ENCODE measurements at places on chromosomes 2 and 18.

DNA sequence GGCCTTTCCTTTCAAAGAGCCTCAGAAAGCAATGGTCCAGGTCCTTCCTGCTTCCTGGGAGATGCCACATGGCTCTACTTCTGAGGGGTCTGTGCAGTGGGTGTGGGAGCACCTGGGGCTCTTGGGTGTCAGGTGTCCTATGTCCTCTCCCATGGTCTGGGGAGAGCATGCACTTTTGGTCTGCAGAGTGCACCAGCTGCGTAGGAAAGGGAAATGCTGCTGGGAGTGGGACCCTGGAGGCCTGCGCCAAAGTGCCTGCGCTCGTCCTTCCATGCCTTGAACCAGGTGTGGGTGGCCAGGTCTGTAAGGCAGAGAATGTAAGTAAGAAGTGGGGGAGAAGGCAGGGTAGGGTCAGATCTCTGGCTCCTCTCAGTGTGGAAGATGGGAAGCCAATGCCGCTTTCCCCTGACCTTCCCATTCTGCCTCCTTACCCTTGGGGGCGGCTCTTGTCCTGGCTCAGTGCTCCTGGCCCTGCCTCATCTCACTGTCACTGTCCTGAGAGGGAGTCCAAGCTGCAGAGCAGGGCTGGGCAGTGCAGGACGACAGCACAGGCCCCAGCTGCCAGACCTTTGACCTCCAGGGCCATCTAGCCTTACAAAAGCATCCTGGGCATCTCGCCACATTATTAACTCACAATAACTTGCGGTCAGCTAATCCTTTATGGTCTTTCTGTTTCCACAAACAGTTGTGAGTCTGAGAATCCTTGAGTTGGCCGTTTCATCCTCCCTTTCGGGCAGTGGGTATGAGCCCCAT, 6.6 kb upstream of the PROM2 start:
- no peak for DNase-seq

DNA sequence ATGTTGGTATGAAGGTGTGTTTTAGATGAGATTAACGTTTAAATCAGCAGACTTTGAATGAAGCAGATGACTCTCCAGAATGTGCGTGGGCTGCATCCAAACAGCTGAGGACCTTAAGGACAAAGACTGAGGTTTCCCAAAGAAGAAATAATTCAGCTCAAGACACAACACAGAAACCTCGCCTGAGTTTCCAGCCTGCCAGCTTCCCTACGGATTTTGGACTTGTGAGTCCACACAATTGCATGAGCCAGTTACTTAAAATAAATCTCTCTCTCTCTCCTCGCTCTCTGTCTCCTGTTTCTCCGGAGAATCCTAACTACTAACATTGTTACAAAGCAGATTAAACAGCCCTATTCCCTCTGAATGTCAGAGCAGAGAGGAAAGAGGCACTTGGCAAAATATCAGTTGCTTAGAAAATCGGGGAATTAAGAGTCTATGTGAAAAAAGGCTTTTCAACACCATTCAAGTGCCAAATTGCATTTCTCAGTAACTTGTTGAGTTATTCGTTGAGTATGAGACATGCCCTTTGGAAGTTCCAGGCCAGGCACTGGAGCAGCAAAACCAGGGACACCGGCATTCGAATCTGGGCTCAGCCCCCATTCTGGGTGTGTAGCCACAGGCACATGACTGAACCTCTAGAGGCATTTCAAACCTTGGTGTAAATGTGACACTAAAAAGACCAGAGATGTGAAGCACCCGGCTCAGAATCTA, 174.6 kb upstream of the PID1 start:
- DNase-seq = no peak

DNA sequence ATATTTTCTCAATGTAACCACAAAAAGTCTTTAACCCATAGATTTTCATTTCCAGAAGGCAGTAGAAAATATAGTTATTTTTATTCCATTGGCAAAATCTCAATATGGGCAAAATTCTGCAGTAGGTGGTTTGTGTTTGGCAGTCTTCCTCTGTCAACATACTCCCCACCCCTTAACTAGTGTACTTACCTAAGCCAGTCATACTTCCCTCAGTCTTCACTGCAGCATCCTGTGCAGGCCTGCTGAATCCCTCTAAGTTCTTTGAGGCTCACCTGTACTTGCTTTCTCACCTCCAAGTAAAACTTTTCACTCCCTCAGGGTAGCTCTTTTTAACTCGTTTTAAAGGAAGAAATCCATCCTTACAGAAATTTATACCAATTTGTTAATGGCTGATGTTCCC, 6.8 kb downstream of the CARF start:
- DNase-seq = no peak

GRCh38 chr18:6547476-6547875, 132.8 kb upstream of the L3MBTL4 start:
- DNase-seq = no peak

DNA sequence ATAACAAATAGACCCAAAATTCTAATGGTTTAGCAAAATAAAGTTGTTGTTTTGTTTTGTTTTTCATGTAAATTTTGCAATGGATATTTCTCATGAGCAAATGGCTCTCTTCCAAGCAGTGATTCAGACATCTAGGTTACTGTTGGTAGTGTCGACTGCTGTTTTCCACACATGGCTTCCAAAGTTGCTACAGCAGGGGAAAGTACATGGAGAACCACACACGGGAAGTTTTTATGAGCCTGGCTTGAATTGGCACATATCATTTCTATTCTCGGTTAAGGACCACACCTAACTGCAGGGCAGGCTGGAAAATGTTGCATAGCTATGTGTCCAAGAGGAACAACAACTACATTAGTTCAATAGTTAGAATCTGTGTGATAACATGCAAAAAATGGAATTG, 262.1 kb downstream of the GALNT13 start:
- no peak for DNase-seq

DNA sequence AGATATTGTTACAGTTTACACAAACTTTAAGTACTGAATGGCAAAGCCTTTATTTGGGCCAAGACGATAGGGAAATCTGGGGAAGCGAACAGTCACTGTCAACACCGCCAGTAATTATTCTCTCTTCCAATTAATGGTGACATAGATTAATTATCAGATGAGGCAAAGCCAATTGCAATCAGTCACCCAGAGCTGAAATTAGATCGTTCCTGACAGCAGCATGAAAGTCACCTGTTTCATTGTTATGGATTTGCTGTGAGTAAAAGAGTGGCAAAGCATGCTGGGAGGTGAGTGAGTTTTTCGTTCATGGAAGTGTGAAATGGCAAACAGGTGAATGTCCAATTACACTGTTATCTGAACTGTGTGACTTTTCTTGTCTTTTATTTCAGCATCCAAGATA, 164.8 kb upstream of the KLHL14 start:
- no peak for DNase-seq

DNA sequence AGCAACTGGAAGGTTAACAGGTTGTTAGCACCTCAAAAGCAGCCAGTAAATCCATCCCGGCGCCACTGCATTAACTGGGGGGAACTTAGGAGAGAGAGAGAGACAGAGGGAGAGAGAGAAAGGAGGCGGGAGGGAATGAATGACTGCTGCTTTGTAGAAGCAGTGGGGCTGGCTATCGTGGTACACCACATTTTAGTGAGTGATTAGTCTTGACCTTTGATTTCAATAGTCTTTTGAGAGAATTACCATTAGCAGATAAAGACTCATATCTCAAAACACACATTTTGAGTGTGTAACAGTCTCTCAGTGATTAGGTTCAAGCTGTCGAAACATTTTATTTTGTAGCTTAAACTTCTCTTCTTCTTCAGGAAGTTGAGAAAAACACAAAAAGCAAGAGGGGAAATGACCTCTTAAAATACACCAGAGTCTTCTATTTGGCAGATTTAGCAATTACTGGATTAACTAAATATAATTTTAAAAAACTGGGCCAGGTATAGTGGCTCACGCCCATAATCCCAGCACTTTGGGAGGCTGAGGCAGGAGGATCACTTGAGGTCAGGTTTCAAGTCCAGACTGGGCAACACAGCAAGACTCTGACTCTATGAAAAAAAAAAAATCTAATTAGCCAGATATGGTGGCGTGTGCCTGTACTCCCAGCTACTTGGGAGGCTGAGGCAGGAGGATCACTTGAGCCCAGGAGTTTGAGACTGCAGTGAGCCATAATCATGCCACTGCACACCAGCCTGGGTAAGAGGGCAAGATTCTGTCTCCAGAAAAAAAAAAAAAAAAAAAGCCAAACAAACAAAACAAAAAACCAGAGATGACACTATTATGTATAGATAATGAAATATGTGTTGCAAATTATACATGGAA, 22.0 kb upstream of the PNO1 start:
- DNase-seq = no peak

- no peak for DNase-seq
Measured at GRCh38 chr2:239936838-239937581, 88.1 kb downstream of the NDUFA10 start.

GRCh38 chr18:49739275-49739674, 74.1 kb downstream of the ACAA2 start:
- no peak for DNase-seq

DNA sequence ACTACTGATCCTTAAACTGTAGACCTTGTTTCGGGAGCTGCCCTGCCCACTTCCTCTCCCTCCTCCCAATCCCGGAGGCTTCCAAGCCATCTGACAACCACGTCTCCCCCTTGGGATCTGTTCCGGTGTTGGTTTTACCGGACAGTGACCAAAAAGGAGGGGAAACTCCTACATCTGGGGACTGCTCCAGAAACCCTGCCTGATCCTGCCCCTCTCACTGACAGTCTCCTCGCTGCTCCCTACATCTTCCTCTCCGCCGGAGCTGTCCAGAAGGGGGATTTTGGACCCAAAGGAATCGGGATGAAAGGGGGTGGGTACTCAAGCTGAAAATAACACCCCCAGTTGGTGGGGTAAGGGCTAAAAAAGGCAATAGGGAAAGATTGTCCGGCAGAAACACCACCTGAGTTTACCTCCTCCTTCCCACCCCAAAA, 1.5 kb downstream of the INO80D start:
- DNase-seq = no peak

DNA sequence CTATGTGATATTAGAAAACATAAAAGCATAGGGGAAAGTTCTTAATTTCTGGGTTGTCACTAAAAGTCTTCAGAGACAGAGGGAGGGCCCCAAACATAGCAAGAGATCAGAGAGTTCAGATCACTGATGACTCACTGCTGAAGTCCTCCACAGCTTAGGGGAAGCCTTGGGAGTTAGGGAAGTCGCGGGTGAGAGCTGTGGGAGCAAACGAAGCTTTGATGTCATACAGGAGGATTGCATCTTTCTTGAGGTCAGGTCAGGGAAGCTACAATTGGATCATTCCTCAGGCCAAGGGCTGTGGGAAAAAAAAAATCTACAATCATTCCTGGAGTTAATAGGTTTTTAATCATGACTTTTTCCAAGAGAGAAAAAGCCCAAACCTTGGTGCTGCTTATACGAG, 96.2 kb downstream of the COPS8 start:
- no peak for DNase-seq

DNA sequence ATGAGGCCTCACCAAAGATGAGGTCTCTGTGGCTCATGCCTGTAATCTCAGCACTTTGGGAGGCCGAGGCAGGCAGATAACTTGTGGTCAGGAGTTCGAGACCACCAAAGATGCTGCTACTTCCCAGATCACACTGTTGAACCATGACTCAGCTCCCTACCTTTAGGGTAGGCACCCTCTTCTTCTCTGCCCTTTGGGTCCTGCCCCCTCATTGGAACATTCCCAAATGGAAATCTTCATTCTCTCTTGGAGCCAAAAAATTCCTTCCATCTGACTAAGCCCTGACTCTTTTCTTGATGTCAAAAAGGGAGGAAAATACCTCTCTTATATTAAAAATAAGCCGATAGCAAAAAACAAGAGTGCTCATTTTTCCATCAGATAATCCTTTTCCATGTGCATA, 183.5 kb downstream of the PAX3 start:
- no peak for DNase-seq

DNA sequence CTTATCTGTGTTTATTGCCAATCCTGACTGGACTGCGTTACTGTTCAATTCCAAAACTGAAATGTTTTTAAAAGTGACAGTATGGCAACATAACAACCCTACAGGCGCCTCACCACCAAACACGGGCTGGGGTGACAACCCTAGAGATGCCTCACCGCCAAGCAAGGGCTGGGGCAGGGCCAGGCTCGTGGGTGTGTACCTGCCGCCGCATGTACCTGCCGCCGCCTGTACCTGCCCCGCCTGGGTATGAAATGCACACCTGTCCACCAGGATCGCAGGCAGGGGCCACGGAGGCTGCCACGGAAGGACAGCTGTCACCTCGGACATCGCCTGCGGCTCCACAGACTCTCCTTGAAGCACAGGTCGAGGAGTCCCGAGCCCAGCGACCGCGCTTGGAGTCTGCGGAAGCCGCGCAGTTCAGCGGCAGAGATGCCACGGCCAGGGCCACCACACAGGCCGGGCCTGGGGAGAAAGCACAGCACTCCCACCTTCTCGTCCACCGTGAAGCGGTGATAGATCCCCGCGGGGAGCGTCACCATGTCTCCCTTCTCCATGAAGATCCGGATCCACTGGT, 18.9 kb downstream of the ADI1 start:
- DNase-seq = no peak

DNA sequence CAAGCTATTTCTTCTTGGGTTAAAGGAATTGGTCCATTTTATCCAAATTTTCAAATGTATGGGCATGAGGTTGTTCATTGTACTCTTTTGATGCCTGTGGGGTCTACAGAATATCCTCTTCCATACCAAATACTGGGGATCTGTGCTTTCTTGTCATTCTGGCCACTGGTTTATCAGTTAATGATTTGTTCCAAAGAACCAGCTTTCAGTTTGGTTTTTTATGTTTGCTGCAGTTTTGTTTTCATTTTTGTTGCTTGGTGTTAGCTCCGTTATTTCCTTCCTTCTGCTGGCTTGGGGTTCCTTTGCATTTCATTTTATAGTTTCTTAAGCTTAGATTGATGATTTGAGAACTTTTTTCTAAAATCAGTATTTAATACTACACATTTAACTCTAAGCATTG, 45.5 kb downstream of the SLC66A2 start:
- no peak for DNase-seq

- no peak for DNase-seq
Measured at GRCh38 chr2:238696786-238697185, 151.1 kb upstream of the TWIST2 start.

- DNase-seq = no peak
Measured at GRCh38 chr2:74646834-74647482, 1.2 kb downstream of the M1AP start.

GRCh38 chr2:20582600-20583221, 68.2 kb downstream of the HS1BP3 start:
- no peak for DNase-seq

DNA sequence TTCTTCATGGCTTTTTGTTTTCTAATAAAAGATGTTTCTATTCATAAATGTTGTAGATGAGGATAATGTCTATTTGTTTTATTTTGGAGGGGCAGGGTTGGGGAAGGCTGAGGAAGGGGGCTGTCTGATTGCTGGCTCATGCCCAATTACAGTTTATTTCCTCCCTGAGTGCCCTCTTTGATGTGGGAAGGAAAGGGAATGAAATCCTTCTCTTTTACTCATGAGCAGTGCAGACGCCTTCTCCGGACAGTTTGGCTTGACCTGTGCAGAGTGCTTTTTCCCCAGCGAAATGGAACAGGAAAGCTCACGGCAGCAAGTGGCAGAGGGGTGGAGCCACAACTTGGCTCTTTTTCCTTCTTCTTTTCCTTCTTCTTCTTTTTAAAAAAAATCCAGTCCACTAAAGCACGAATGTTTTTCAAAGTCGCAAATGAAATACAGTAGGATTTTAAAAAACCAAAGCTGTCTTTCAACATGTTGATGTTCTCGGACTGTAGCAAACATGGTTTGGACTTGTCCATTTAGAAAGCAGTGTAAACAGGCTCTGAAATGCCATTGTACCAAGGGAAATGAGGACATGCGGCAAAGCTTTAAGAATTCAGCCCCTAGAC, 34.5 kb downstream of the RAB31 start:
- no peak for DNase-seq

Data from activated CD4-positive, alpha-beta T cell treated with anti-CD3 and anti-CD28 coated beads, Interleukin-2, amount 50 U/mL, for 24 hours (primary cell).